Brain (organoid and tissue), 16 donors: ENCODE measurements at places on chromosomes 6 and 20.
A peak's percentile ranks its signal among the peaks of the same experiment; 100 is the strongest.

DNA sequence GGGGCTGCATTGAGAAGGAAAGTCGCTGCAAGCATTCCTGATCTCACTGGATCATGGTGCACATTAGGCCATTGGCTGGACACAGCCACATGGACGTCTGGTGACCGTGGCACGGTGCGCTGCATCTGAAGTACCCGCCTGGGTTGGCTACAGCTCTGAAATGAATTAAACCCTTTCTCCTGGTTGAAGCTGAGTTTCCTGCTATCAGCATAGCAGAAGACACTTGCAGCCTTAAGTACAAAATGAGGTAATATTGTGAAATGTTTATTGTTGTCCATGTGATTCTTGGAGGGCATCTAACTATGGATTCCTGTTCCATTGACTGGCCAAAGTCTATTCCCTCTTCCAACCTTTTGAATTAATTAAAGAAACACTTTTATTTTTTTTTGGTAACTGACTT lies 89.8 kb upstream of the ADTRP start:
- no peak for DNase-seq

DNA sequence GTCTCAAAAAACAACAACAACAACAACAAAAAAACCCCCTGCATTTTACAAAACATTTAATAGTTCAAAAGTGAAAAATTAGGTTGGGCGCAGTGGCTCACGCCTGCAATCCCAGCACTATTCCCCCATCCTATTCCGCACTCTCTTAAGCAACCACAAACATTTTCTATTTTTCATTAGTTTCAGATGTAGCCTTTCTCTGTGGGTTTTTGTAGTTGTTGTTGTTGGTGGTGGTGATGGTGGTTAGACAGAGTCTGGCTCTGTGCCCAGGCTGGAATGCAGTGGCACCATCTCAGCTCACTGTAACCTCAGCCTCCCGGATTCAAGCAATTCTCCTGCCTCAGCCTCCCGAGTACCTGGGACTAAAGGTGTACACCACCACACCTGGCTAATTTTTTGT lies 6.4 kb upstream of the GMNN start:
- DNase-seq, result no peak

DNA sequence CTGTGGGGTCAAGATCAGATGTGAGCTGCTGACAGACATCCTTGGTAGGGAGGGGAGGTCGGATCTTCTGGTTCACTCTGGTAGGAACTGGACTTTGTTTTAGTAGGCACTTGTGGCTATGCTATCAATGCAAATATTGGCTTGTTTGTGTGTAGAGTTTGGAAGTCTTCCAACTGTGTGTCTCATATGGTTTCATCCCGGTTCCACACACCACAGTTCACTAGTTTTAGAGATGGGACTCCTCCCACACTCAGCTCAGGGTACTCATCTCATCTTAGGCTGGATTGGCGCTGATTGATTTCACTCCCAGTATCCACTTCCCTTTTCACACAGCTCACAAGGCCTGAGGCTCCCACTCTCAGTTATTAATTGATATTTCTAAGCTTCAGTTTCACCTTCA lies 161.3 kb downstream of the THBS2 start:
- DNase-seq, result no peak

DNA sequence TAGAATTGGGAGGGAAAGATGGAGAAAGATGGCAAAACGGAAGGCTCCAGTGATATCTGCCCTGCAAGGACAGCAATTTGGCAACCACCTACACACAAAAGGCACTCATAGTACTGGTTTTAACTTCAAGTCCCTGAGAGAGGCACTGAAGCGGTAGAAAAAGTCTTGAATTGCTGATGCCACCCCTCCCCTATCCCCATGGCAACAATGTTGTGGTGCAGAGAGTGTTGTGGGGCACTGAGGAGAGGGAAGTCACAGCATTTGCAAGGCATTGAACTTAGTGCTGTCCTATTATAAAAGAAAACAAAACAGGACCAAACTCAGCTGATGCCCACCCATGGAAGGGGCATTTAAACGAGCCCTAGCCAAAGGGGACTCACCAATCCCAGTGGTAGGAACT lies 343.7 kb downstream of the HAO1 start:
- DNase-seq, result no peak

GRCh38 chr6:92289831-92290230 lies 1129.5 kb downstream of the EPHA7 start:
- DNase-seq, result no peak

- DNase-seq, result peak; percentile 78
Observed at GRCh38 chr6:127266892-127267645, 405 bp downstream of the RNF146 start.

- DNase-seq, result no peak
Observed at GRCh38 chr20:45355209-45356084, 7.2 kb upstream of the SDC4 start.

DNA sequence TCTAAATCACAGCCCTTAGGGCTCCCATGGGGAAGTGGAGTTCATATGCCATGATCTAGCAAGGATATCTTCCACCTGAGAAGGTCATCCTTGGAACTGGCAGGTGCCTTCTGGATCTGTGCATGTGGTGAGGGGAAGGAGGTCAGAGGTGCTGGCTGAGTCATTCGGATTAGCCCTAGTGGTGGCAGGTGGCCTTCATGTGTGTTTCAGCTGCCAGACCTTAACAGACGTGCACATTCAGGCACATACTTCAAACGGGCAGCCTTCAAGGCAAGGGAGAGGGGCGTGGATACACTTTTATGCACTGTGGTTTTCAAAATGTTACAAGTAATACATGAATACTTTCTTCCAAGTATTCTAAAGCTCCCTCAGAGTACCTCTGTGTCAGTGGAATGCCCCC lies 51.2 kb downstream of the BMP6 start:
- DNase-seq, result no peak

DNA sequence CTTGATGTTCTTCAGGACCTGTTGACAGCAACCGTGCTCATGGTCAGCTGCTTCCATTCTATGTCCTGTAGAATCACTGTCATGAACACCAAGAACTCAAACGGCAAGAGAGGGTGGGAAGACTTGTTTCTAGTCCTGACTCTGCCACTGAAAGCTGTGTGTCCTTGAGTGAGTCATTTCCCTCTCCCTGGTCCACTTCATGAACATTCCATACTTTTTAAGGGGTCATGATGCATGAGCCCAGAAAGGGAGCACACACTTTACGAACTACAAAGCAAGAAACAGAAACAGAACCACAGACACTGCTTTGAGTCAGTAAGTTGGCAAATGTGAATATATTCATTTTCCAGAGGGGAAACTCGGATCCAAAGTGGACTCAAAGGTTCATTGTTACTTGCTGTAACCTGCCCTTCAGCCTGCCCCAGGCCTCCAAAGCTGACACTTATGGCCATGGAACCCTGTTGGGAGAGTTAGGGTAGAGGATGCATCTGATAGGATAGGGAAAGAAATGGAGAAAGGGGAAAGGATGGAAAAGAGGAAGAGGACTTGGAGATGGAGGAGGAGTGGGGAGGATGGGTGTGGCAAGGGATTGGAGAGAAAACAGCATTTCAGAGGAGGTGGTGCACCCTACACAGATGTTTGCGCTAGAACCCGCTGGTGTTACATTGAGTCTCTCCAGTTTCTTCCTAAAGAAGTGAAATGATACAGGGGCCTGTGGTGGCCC lies 129.8 kb downstream of the FOXO3 start:
- DNase-seq, result no peak

DNA sequence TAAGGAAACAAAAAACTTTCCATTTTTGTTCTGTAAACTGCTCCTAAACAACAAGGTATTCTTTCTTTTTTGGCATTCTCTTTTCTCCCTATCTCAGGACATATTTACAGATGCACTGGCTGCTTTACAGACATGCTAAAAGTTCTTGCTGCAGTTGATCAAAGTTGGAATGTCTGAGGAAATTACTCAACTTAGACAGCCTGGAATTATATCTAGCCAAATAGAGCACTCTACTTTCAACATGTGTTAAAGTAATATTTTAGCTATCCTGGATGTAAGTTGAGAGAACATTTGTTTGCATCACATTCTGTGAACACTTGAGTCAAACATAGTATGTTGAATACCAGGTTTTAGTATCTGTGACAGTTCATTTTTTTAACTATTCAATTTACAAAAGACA lies 24.8 kb downstream of the TASP1 start:
- no peak for DNase-seq

- no peak for DNase-seq
Observed at GRCh38 chr6:11718463-11718862, 60.1 kb downstream of the ADTRP start.

DNA sequence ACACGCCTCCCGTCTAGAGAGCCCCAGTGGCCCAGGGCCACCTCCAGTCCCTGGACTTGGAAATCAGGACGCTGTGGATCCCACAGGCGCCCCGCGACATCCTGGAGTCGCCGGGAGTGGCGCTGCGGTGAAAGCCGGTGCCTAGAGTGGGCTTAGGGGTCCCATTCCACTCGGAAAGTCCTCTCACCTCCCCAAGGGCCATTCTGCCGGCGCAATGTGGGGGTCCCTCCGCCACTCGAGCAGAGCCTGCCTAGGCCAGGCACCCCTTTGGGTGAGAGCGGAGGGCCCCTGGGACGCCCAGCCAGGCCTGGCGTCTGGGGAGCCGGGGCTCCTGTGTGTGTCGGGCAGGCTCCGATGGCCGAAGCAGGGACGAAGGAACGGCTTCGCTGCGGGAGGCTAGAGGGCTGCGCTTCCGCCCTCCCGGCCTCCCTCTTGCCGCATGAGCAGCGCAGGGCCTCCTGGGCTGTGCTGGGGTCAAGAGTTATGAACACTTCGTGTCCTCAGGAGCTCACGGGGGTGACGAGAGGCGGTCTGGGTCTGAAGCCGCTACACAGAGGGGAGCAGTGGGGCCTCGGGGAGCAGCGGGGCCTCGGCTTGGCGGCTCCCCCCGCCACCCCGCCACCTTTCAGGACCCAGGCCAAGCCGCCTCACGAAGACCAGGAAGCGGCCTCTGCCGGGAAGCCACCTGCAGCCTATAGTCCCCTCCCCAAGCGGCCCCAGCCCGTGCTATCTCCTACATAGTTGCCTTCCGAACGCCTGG lies 13.6 kb downstream of the POU3F2 start:
- no peak for DNase-seq

- DNase-seq, result no peak
Observed at GRCh38 chr20:14561741-14562221, 224.4 kb upstream of the FLRT3 start.

DNA sequence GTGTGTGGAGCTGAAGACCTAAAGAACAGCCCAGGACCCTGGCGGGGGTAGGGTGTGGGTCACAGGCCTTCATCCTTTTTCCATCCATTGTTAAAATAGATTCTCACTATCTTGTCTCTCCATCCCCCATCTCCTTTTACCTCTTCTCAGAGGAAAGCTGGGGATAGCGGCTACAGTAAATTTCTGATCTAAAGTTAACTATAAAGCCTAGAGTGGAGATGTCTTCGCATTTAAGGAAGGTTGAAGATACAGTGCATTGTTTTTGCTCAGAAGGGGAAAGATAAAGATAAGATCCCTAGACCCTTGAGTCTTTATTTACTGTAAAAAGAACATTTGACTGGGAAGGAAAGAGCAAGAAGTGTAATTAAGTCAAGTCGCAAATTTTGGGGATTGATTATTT lies 8.6 kb downstream of the FOXA2 start:
- no peak for DNase-seq

- no peak for DNase-seq
Observed at GRCh38 chr20:19440660-19441527, 228.5 kb downstream of the SLC24A3 start.

- peak; percentile 61 for DNase-seq
Observed at GRCh38 chr6:23003671-23004467, 434.5 kb downstream of the HDGFL1 start.

GRCh38 chr6:9708600-9708999 lies 706.3 kb downstream of the TFAP2A start:
- DNase-seq, result no peak

DNA sequence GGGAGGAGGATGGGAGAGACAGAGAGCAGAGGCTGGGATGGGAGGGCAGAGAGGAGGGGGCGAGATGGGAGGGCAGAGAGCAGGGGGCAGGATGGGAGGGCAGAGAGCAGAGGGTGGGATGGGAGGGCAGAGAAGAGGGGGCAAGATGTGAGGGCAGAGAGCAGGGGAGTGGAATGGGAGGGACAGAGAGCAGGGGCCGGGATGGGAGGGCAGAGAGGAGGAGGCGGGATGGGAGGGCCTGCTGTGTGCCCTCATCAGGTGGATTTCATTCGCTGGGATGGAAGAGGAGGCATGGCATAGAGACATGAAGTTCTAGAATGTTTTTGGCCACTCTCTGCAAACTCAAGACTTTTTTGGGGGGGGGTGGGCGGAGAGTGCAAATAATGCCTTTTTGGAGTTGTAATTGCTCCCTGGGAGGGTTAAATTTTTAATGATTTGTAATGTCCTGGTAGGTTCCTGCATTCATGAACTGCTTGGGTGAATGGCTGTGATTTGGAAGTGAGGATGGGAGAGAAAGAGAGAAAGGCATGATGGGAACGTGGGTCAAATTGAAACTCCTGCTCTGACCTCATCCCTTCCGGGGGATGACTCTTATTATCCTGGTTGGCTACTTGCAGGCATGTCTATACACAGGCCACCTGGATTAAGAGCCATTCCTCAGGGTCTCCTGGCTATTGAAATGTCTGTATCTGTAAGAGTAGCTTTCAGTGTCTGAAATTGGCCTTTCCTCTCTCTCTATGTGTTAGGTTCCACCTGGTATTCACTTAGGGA lies 162.4 kb upstream of the AGPAT4 start:
- no peak for DNase-seq

- DNase-seq, result peak; percentile 43
Observed at GRCh38 chr20:60402189-60403058, 444.2 kb downstream of the CDH26 start.

GRCh38 chr20:41234546-41234945 lies 83.0 kb downstream of the ZHX3 start:
- peak; percentile 83 for DNase-seq

GRCh38 chr20:49925901-49926454 lies 10.2 kb upstream of the RNF114 start:
- no peak for DNase-seq

DNA sequence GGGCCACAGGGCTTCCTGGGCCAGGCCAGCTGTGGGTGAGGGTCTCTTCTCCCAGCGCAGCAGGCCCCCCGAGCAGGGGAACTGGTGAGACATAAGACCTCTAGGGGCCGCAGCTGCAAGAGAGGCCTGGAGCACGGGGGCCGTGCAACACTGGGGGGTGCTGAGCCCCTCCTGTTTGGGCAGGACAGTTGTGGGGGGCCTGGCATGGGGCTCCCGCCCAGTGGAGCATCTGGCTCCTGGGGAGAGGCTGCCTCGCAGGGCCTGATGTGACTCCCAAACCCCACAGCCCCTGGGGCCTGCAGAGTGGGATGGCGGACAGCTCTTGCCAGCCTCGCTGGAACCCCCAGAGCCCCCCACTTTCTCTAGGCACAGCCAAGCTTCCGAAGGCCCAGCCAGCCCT lies 16.9 kb upstream of the GATA5 start:
- no peak for DNase-seq

DNA sequence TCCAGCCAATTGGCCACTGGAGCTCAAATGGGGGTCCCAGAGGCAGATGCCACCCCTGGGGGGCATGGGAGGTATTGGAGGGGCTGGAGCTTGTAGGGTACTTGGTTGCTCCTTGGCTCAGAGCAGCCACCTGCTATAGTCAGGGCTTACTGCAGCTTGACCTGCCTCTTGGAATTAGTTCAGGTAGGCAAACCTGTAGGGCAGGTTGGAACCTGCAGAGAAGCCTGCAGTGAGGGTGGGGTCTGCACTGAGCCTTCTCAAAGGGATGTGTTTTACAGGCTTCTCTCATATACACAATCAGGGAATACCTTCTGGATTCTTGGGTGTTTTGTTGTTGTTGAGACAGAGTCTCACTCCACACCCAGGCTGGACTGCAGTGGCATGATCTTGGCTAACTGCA lies 94.2 kb upstream of the MYL9 start:
- DNase-seq, result no peak
